Activated CD4-positive, alpha-beta T cell treated with anti-CD3 and anti-CD28 coated beads, Interleukin-2, amount 50 U/mL, for 1 hour (primary cell): ENCODE measurements at places on chromosomes 13 and 19.

- DNase-seq = no peak
Observed at GRCh38 chr19:18985257-18985656, 44.2 kb upstream of the HOMER3 start.

- no peak for DNase-seq
Observed at GRCh38 chr13:77702366-77702765, 4.9 kb downstream of the SLAIN1 start.

DNA sequence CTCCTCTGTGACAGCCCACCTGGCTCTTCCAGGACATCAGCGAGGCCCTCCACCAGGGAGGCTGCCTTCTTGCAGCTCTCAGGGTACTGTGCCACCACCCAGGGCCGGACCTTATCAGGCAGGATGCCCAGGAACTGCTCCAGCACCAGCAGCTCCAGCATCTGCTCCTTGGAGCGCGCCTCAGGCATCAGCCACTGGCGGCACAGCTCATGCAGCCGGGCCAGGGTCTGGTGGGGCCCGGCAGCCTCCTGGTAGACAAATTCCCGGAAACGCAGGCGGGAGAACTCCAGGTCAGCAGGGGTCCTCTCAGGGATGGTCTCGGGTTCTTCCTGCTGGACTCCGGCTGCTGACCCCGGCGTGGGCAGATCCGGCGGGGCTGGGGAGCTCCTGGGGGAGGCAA is 8.2 kb downstream of the ZSCAN18 start:
- no peak for DNase-seq

DNA sequence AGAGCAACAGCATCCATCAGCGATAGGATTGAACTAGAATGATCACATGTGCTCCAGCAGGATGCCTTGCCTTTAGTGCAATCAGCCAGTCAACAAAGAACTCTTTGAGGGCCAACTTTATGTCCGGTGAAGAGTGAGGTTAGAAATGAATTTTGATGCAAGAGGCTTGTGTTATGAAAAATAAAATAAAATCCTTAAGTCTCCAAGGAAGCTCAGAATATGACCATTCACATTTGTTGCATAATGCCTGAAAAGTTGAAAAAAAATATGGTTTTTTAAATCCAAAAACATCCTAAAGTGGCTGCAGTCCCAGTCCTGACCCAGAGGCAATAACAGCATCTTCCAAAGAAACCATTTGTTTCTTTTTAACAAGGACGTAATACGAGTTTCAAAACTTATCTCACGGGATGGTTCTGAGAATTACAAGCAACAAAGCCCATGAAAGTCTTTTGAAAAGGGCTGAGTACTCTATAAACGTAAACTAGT is 61.3 kb downstream of the DCLK1 start:
- DNase-seq = no peak

- DNase-seq = no peak
Observed at GRCh38 chr13:25753976-25754375, 297.8 kb downstream of the SHISA2 start.

- DNase-seq = no peak
Observed at GRCh38 chr13:40350283-40350992, 316.0 kb downstream of the FOXO1 start.

GRCh38 chr13:89763005-89763404 is 1584.5 kb upstream of the MIR17HG start:
- no peak for DNase-seq

DNA sequence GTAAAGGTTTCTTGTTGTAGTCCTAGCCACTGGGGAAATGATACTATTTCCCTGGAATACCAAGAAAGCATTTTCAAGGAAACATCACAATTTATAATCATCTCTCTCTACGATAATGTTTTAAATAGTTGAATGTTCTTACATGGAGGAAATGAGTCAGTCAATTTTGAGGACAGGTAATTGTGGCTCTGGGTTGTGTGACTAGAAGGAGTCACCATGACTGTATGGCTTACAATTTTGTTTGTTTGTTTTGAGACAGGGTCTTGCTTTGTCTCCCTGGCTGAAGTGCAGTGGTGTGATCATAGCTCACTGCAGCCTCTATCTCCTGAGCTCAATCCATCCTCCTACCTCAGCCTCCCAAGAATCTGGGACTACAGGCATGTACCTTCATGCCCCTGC is 47.4 kb downstream of the COG3 start:
- no peak for DNase-seq

DNA sequence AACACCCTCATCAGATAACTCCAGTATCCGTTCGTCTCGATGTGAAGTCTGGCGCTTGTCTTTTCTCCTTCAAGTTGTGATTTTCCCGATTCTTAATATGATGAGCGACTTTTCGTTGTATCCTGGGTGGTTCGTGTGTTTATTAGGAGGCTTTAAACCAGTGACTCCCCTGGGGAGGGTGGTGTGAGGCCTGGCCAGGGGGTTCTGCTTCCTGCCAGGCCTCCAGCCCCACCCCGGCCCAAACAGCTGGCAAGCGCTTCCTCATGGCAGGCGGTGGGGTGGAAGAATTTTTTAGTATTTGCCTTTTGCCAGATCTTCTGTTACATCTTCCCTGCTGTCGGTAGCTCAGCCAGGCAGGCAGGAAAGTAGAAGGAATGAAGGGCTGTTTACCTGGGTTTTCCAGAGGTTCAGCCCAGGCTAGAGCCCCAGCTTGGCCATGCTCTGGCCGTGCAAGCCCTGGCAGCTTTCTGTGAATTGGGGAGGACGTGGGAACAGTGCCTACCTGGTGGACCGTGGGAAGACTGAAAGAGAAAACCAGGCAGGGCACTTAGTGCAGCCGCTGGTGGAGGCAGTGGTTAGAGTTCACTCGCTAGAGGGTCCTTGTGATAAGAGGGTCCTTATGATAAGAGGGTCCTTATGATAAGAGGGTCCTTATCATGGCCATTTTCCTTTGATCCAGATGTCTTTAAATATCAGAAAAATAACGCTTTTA is 37.7 kb upstream of the DCUN1D2 start:
- DNase-seq = no peak

DNA sequence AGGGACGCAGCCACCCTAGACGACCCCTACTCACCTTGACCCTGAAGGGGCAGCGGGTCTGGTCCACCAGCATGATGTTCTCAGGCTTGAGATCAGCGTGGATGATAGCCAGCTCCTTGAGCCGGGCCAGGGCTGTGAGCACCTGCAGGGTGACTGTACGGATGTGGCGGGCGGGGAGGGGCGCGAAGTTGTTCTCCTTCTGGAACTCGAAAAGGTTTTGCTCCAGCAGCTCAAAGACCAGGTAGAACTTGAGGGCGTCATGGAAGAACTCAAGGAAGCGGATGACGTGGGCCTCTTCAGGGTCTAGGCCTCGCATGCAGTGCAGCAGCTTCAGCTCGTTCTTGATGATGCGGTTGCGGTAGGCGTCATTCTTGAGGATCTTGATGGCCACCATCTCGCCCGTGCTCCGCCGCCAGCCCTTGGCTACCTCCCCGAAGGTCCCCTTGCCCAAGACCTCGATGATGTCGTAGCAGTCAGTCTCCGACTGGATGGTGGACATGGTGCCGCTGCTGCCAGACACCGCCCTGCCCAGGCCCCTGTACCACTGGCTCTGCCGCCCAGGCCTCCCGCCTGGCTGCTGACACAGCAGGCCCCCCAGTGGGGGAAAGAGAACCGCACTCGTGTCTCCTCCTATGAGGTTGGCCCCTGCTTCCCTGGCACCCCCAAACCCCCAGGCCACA is 437 bp downstream of the HIPK4 start:
- no peak for DNase-seq

DNA sequence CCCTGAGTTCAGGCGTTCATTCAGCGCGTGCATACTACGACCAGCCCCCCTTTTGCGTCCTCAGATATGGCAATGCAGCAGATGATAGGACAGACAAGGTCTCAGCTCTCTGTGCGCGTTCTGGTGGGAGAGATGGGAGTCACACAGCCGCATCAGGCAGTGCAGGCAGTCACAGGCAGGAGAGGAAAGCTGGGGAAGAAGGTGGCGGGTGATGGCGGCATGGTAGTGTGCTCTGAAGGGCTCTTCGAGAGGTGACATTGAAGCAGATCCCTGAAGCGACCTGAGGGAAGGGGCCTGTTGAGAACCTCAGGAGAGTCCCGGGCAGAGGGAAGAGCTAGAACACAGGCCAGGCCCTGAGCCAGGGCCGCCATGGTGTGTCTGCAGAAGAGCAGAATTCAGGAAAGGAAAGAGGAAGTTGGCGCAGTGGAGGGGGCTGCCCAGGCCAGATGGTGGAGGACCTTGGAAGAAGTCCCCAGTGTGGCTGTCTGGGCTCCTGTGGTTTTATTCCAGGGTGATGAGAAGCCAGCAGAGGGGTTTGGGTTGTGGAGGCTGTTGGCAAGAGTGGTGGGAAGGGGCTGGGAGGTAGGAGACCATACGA is 3.5 kb downstream of the USF2 start:
- no peak for DNase-seq

DNA sequence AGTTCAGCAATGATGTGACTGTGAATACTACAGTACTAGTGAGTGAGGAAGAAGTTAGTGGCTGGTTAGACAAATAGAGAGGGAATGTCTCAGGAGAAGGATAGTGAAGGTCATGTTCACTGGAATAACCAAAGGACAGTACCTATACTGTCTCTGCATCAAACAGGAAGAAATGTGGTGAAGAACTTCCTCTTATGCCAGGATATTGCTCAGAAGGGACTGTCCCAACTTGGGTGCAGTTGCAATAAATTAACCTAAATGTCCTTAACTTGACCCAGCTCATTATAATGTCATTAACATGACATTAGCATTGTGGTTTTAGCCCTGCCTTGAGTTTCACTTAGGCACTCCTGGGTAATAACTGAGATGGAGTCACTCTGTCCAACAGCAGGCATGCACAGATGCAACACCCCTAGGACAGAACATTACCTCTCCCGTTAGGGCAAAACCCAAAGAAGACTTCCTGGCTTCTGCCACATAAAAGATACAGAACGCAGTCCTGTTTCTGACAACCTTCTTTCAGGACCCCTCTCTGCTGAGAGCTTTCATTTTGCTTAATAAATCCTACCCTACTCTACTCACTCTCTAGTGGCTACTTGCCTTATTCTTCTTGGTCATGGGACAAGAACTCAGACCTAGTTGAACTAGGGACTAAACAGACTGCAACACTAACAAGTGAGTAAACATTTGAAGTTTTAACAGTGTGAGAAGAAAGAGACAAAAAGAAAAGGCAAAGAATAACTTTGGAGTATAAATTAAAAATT is 1591.6 kb upstream of the MIR17HG start:
- DNase-seq = no peak

DNA sequence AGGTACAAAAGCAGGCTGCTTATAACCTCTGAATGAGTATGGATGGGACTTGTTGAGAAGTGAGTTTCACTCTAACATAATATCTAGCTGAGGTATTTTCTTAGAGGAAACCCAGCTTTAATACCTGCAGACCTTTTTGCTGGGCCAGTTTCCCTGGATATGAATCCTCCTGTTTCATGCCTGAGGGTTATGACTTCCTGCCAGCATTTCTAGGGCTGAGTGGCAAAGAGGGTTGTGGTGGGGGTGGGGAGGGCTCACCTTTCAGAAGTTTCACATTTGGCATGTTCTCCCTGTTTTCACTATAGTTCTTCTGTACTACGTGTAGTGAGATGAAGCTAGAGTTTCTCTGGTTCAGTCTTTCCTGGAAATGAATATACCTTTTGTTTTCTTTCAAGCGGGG is 73.7 kb downstream of the LACC1 start:
- DNase-seq = no peak

DNA sequence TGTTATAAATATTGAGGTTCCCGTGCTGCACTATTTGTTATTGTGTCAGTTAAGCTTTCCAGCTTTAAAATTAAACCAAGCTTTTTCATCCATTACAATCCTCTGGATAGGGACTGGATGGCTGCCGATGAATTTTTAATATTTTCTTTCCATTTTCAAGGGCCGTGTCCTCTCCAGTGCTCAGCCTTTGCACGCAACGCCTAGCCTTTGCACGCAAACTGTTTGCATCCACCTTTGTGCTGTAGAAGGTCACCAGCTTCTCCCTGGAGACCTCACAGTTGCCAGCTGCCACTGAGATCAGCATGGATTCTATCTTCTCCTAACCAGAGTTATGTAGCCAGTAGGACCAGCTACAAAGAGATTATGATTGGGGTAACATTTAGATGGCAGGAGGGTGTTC is 240.5 kb downstream of the SLC7A1 start:
- DNase-seq = no peak

DNA sequence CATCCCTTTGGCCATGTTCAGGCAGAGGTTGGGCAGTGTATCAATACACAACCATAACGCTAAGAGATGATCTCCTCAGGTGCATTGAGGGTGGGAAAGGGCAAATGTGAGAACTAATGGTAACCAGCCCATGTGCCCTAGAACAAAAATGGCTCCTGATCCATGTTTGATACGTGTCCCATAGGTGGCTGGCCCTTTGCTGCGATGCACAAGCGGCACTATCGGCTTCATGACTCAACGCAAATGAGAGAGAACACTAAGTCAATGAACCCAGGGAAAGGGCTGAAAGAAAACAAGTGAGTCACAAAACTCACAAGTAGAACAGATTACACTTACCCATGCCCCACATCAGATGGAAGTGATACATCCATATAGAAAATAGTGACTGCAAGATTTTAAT is 201.7 kb downstream of the ABCC4 start:
- DNase-seq = no peak
